ENCODE measurements at places on chromosomes 7 and 10.

GRCh38 chr10:48366261-48366660 is 59.8 kb downstream of the MAPK8 start:
- DNase-seq, result no peak

DNA sequence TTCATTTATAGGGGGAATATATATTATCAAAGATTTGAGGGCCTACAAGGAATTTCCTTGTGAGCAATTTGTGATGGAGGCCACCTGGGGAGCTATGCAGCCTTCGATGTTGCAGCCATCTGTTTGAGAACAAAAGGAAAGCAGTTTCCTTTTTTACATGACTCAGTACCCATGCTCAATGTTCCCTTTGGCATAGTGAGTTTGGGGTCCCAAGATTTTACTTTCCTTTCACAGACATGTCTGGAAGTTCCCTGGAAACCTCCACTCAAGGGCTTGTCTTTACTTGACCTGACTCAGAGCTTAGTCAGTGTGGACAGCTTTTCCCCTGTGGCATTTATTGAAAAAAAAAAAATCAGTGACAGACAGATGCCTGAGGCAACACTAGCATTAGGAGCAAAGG is 73.5 kb upstream of the VIPR2 start:
- DNase-seq, result no peak

DNA sequence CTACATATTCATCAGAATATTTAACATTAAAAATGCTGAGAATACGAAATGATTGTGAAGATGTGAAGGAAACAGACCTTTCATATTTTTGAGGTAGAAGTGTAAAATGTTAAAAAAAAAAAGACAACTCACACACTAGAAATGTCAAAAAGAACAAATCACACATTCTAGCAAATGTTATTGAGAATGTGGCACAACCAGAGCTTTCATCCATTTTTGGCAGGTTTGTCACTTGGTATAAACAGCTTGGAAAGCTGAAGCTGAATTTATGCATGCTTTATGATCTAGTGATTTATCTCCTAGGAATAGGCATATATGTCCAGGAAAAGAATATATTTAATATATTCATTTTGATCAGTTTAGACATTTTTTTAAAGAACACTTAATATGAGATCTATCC is 784.9 kb upstream of the GHITM start:
- no peak for DNase-seq

DNA sequence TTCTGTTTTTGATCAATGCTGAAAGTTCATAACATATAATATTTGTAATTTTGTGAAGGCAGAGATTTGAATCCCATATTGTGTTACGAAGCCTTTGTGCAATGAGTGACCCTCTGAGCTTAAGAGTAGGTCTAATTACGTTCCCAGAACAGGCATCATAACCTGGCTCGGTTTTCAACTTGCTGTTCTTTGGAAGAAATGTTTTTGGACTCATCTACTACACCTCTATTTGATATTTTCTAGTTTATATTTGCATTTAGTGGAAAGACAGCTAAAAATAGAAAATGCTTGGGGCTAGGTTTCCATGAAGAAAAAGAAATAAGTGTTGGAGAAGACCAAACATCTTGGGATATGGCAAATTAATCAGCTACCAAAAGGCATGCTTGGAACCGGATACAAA is 234.8 kb downstream of the AGMO start:
- no peak for DNase-seq

DNA sequence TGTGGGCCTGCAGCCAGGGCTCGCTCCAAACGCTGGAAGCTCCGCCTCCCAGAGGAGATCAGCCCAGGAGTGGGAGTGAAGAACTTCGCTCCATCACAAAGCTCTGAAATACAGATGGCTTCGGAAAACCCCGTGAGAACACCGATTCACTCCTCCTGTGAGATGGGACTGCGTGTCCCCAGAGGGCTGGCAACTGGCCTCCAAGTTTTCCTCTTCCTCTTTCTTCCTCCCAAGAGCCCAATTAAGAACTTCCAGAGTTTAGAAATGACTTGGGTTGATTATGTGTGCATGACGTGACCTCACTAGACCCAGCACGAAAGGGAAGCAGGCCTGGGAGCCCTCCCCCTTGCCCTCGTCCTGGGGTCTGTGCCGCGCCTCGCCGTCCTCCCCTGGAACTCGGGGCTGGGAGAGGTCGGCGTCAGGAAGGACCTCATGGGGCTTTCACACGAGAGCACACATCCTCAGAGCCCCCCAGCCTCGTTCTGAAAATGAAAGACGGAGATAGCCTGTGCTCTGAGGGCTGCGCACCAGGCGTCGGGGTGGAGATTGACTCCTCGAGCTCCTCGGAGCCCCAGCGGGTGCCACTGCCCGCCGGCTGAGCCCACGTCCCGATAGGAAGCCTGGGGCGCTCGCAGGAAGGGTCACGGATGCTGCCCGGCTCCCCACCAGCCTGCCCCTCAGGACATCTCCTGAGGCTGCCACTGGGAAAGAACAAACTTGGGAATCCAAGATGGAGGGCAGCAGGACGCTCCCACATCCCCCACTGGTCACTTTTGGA is 37.8 kb downstream of the PTPRN2 start:
- no peak for DNase-seq

DNA sequence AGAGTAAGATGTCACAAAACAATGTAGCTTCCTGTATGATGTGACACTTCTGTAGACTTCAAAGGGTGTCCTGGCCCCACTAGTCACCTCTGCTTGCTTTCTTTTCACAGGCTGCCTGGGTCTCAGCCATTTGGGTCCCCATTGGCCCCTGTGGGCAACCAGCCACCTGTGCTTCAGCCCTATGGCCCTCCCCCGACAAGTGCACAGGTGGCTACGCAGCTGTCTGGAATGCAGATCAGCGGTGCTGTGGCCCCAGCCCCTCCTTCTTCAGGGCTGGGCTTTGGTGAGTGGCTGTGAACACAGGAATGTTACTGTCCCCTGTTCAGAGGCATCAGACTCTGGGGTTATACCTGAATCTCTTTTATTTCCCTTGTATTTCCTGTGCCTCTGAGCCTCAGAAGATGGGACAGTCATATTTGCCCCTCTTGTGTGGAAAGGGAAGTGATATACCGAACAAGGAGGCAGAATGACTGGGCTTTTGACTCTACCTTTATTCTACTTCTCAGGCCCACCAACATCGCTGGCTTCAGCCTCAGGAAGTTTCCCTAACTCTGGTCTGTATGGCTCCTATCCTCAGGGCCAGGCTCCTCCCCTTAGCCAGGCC is 15.4 kb downstream of the SEC24C start:
- no peak for DNase-seq

DNA sequence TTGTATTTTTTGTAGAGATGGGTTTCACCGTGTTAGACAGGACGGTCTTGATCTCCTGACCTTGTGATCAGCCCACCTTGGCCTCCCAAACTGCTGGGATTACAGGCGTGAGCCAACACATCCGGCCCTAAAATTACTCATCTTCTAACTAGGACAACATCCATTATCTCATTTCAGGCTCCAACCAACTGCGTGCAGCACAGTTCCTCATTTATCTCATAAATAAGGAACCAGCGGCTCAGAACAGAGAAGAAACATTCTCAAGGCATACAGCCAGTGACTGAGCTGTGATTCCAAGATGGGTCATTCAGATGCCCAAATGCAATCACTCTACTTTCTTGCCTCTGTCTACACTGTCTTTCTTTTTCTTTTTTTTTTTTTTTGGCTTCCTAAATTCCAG is 356.1 kb downstream of the ELMO1 start:
- DNase-seq, result no peak

GRCh38 chr7:2978408-2978807 is 65.3 kb downstream of the CARD11 start:
- no peak for DNase-seq

GRCh38 chr7:36308031-36308430 is 81.6 kb upstream of the ANLN start:
- DNase-seq, result no peak

DNA sequence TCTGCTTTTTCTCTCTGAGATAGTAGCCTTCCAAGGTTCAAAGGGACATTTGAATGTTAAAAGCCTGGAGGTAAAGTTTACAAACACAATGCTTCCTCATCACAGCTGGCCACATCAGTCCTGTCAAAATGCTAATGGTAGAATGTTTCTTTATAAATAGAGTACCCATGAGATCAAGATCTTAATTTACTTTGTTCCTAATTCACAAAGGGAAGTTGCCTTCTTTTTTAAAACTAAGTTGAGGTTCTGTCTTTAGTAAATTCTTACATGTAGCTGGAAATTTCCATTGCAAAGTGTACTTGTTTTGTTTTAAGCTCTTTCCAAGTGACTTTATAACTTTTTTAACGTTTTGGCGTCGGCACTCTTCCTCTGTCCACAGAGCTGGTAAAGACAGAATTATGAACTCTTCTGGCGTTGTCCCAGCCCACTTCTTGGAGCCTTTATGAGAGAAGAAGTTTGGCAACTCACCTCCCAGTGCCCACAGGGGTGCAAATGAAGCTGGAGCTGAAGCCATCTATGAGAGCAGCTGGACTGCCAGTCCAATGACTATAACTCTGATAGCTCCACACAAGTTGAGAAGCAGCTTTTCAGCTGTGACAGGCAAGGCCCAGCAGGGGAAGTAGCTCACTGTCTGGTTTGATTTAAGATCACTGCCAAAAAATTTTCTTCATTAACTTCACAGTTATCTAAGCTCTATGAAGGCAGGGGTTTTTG is 23.3 kb downstream of the FZD1 start:
- no peak for DNase-seq

DNA sequence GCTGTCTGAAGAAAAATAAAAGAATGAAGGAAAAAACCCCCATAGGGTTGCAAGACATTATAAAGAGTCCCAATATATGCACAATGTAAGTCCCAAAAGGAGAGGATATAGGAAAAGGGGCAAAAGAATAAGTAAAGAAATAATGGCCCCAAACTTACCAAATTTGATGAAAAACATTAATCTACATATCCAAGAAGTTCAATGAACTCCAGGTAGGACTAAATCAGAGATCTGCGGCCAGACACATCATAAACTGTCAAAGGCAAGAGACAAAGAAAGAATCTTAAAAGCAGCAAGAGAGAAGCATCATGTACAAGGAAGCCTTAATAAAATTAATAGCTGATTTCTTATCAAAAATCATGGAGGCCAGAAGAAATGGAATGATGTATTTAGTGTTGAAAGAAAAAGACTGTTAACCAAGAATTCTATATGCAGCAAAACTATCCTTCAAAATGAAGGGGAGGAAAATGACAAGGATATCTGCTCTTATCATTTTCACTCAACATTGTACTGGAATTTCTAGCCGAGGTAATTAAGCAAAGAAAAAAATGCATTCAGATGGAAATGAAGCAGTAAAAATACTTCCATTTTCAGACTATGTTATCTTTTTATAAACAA is 95.7 kb upstream of the GLI3 start:
- no peak for DNase-seq

- no peak for DNase-seq
These were observed 8.4 kb downstream of the FAM237B start for GRCh38 chr7:90312745-90313144.

DNA sequence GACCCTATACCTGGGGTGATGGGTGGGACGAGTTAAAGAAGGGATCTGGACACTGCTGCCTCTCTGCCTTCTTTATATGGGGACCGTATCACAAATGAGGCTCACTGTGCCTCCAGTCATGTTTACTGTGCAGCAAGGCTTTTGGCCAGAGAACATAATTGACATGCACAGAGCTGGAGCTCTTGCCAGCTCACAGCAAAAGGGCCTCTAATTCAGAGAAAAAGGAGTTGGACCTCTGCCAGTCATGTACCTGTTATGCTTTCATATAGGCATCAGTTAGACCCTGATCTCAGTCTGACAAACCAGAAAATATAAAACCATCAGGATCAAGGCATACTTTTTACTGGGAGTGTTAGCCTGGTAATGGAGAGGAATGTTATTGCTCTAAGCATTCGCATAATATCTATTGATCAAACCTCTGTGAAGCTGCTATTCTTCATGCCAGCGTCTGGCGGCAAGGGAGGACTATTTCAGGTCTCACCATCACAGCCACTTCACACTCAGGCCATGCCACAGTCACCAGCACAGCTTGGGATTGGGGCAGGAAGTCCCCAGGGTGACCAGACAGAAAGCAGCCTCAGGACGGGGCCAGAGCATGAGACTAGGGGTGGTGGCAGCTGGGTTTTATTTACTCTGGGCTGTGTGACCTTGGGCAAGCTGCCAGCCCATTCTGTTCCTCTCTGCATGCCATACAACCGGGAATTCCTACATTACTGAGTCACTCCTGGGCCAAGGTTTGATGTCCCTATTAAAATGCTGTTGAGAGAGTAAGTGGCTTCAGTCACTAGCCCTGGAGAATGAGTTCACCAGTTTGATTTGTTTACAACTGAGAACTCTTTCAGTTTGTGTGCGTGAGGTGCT is 90.1 kb downstream of the NPSR1 start:
- DNase-seq, result peak; percentile 41

DNA sequence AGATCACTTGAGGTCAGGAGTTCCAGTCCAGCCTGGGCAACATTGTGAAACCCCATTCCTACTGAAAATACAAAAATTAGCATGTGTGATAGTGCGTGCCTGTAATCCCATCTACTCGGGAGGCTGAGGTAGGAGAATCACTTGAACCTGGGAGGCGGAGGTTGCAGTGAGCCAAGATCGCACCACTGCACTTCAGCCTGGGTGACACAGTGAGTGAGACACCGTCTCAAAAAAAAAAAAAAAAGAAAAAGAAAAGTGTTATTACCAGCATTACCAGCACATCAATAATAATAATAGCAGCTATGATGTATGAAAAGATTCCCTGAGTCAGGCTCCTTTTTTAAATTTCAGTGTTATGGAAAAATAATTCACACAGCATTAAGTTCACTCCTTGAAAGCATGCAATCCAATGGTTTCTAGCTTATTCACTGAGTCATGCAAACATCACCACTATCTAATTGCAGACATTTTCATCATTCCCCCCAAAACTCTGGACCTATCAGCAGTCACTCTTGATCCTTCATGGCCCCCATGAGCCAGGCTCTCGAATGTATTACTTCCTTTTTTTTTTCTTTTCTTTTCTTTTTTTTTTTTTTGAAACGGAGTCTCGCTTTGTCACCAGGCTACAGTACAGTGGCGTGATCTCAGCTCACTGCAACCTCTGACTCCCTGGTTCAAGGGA is 228.4 kb downstream of the FANK1 start:
- DNase-seq, result no peak

DNA sequence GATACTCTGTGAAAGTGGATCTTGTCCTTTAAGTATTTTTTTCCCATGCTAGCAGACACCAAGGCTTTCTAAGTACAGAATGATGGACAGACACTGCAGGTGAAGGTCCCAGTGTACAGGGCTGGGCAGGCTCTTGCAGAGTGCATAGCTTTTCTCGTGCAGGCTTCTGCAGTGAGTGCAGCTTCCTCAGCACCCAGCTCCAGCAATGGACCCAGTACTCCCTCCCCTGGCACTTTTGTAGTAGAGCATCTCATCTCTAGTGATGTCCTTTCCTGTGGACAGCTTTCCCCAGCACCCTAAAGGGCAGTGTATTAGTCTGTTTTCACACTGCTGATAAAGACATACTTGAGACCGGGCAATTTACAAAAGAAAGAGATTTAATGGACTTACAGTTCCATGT is 104.3 kb downstream of the CUL2 start:
- peak; percentile 69 for DNase-seq

DNA sequence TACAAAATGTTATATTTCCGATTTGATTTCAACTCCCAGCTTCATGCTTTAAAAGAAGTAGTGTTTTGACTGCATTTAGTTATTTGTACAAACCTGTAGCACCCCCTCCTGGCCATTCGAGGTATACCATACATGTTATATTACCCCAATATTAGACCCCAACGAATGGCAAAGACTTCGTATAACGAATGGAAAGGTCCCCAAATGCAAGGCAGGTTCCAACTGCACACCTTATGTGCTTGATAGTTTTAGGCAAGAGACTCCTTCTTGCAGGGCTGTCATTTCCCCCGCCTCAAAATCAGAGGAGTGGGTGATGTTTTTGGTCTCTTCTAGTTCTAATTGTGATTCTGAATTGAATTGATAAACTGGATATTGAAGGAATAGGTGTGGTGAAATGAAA is 101.1 kb upstream of the TARP start:
- peak; percentile 14 for DNase-seq

- no peak for DNase-seq
These were observed 227.2 kb downstream of the CUX1 start for GRCh38 chr7:102044641-102044983.

All from HTR-8/SVneo (cell line).